ENCODE measurements at places on chromosomes 6 and 20. TPM values are rescaled to one million over a fixed set of nuclear protein-coding genes. Genes with fewer than 3 reads are reported as not detected.

PPP1R3G gene
- 4.2 TPM for total RNA-seq

ADIG gene
- total RNA-seq: not detected

BPIFB2 gene
- total RNA-seq: not detected

OOEP gene
- not detected for total RNA-seq

MAS1 gene
- total RNA-seq: not detected

TBXT gene
- total RNA-seq: not detected

ZBTB2 gene
- 11.0 TPM for total RNA-seq

ZBP1 gene
- total RNA-seq: 0.88 TPM

Measured in subcutaneous adipose tissue (tissue), 4 donors.